NCI-H146 (cell line): ENCODE measurements at places on chromosomes 12 and 14.

GRCh38 chr12:132075714-132076553 is 68.2 kb downstream of the DDX51 start:
- DNase-seq: no peak

GRCh38 chr12:111766608-111767361 is at the start of gene ALDH2:
Gene ALDH2 (plus strand): TSS chr12:111766933. CDS start chr12:111766983, 50 bp downstream.
- peak; percentile 82 for DNase-seq

- no peak for DNase-seq
These were observed 91.5 kb downstream of the FBXL14 start for GRCh38 chr12:1502831-1503230.

DNA sequence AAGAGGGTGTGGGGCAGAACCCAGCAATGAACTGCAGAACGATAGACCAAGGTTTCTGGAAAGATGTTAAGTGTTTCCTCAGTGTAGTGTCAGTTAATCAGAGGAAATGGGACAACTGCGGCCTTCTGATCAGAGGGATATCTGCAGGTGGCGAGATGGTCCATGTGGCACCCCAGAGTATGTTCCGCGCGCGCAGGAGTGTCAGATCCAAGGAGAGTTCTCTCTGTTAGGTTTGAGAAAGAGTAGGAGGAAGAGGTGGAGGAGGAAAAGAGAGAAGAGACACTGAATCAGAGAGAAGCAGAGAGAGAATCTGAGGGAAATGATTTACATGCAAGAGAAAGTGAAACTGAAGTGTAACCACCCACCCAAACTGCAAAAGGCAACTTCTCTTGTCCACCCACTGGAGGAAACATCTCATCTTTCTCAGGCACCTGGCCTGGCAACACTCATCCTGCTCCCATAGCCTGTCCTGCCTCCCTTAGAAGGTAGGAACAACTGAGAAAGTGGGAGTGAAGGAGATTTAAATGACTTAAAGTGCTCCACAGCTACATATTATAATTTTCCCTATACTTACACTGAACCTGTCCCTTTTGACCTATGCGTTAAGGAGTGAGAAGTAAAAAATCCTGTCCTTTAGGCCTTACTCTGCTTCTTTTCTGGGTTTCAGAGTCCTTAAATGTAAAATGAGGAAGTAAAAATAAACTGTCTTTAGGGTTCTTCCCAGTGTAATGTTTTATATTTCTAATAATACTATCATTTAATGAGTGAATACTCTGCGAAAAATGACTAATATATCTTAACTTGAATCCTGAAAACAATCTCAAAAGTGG is 6.8 kb upstream of the TESPA1 start:
- DNase-seq: no peak

DNA sequence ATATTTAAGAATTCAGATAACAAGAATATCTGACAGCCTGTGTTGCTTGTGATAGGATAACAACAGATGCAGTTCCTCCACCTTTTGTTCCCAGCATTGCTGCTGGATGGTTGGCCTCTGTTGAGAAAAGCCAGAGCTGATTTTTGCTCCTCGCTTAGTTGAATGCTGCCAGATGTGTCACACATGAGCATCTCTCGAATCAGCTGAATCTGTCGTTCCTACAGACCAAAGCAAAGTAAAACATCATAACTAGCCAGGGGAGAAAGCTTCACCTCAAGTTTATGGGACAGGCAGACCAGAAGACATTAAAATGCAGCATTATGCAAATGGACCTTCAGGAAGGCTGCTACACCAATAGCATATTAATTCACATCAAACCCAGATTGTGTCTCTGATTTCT is 20.1 kb downstream of the RACGAP1 start:
- DNase-seq: no peak

DNA sequence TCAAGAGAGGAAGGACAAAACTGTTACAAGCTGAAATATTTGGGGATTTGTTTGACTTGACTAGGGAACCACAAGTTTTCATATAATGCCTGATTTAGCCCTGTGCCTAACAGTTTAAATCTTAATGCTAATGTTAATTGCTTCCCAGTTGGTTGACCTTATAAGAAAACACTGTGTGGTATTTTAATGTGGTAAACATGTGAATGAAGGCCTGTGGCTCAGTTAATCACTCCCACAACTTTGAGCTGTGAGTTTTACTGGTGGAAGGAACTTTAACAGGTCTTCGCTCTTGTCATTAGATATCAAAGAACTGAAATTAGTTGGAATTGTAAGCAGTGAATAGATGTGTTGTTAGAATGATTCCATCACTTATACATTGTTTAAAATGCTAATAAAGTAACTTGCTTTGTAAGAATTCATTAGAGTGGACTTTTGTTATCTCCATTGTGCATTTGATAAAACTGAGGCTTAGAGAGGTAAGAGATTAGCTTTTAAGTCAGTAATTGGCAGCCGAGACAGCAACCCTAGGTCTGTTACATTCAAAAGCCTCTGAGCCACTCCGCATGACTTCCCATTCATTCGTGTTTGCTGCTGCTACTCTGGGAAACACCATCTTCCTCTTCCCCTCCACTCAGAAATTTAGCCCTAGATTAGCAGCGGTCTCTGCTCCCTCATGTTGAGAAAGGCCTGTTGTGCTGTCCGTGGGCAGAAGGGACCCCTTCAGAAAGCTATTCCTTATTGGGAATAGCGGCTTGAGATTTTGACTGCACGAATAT is 1.0 kb upstream of the TBK1 start:
- peak; percentile 43 for DNase-seq

DNA sequence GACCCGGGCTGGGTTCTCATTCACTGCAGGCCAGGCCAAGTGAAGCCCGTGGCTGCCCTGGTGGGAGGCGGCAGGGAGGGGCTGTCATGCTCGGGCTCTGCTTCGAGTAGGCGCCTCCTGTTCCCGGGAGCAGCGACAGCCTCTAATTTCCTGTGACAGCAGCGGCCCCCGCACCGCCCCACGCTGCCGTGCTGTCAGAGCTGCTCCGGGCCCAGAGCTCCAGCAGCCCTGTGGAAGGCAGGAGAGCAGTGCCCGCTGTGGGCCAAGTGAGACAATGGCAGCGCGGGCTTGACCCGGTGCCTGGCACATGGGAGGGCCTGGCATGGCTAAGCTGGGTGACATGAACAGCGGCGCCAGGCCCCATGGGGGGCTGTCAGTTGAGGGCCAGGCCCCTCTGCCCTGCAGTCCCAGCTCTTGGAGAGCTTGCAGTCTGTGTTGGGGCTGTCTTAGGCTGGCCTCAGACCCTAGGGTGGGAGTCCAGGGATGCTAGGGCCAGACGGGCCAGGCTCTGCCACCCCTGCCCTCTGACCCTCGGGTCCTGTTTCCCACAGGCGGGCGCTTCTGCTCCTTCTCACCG is 5.1 kb downstream of the TRMT61A start:
- no peak for DNase-seq

GRCh38 chr12:89073027-89073398 is 279.3 kb downstream of the DUSP6 start:
- DNase-seq: peak; percentile 94

DNA sequence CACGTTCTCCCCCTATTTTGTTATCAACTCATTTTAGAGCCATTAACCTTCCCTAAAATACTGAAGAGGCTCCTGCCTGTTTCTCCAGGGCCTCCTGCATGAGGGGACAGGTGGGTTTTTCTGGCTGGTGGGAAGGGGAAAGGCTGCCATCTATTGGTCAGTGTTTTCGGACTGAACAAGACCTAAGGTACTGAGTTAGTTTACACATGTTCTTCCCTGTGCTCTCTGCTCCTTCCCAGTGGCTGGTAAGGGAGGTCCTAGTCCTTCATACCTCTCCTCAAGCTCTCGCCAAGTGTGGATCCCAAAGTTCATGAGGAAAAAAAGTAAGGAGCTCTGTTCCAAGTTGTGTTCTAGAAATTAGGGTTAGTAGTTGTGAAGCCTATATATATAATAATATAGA is 357.5 kb downstream of the FSCB start:
- DNase-seq: peak; percentile 82

DNA sequence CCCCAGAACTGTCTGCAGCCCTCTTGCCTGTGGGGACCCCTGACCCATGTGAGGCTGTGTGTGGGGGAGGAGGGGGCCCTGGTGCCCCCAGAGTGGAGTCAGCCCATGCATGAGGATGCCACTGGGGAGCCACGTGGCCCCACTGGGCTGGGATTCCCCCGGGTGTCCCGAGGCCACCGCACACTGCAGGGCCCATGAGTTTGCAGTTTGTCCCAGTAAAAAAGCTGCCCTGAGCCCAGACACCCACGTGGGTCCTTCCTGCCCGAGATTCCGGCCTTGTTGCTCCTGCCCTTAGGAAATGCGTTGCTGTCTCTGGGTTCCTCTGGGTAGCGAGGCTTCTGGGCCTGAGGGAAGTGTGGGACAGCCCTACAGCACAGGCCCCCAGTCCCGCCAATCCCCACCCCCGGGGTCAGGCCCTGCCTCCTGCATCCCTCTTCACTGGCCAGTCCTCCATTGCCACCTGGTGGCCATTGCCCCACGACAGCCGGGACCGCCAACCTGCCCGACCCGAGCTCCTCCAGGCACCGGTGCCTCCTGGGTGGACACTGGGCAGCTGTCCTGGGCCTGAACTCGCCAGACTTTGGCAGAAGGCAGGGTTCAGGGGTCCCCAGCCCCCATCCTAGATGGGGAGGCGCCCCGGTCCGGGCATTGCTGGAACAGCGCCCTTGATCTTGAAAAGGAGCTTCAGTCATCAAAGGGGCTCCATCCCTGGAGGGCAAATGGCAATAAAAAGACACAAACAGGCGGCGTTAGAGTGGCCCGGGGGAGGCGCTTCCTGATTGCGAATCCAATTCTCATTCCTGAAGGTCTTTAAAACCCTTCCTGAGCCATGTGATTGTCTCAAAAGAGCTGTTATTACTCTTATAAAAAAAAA is 15.6 kb upstream of the C14orf180 start:
- peak; percentile 67 for DNase-seq

- DNase-seq: peak; percentile 49
These were observed 23.7 kb upstream of the DHRS4 start for GRCh38 chr14:23929822-23930294.

DNA sequence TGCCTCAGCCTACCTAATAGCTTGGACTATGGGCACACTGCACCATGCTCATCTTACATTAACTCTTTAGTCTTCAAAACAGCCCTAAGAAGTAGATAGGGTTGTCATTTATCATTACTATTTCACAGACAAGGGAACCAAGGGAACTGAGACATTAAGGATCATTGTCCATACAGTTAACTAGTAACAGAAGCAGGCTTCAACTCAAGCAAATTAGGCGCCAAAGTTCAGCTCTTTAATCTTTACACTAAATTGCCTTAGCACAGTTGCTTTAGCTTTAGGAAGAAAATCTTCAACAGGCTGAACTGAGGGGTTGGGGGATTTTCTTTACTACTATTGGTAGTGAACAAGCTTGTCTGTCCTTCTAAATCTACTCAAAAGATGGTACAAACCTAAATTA is 68.8 kb upstream of the CAND1 start:
- no peak for DNase-seq

DNA sequence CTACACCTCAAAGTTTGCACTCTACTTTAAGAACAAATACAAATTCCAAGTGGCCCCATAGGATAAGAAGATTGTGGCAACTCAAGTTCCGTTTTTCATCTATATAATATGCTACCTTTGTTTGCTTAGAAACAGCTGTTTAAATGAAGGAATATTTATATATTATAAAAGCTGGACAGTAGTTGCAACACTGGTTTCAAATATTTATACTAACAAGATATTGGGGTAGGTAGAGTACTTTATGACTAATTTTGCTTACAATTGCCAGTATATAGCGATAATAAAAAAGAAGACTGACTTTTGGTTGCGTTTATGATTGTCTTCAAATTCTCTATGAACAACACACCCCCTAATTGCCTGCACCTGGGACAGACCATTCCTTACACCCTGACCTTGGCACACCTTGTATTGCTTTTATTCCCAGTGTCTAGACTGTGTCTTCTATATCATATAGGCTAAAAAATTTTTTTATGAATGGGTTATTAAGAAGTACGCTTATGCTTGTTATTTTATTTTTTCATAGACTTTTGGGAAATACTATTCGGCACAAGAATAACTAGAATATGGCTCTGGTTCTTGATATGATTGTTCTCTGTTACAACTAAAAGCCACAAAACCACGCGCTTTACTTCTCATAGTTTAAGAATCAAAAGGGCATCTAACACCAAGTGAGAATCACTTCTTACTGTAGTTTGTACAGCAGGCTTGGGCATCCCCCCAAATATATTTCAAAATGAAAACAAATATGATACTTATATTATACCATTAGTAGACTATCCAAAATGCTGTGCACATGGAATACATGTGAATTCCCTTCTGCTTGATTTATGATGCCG is 455.4 kb upstream of the DCN start:
- DNase-seq: peak; percentile 75

- no peak for DNase-seq
These were observed 67.9 kb upstream of the FAM222A start for GRCh38 chr12:109645708-109646107.

- DNase-seq: no peak
These were observed 199.3 kb upstream of the SLC16A7 start for GRCh38 chr12:59396519-59396918.

GRCh38 chr14:74660167-74660566 is 48.1 kb upstream of the LTBP2 start:
- DNase-seq: no peak

DNA sequence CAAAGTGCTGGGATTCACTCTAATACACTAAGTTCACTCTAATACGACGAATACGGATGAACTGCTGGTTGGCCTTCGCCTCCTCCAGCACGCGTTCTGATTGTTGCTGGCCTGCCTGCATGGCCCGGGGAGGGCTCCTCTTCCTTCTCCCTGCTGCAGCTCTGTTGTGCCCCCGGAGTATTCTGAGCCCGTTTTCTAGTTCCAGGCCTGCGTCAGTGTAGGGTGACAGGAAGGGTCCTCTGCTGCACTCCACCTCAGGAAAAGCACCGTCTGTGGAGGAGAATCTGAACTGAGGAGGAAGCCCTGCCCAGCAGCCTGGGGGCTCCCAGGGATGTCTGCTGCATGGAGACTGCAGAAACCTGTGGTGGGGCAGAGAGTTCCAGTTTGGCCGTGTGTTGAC is 44.4 kb downstream of the DDX51 start:
- DNase-seq: no peak

GRCh38 chr12:116939734-116940133 is 29.0 kb downstream of the FBXW8 start:
- no peak for DNase-seq

DNA sequence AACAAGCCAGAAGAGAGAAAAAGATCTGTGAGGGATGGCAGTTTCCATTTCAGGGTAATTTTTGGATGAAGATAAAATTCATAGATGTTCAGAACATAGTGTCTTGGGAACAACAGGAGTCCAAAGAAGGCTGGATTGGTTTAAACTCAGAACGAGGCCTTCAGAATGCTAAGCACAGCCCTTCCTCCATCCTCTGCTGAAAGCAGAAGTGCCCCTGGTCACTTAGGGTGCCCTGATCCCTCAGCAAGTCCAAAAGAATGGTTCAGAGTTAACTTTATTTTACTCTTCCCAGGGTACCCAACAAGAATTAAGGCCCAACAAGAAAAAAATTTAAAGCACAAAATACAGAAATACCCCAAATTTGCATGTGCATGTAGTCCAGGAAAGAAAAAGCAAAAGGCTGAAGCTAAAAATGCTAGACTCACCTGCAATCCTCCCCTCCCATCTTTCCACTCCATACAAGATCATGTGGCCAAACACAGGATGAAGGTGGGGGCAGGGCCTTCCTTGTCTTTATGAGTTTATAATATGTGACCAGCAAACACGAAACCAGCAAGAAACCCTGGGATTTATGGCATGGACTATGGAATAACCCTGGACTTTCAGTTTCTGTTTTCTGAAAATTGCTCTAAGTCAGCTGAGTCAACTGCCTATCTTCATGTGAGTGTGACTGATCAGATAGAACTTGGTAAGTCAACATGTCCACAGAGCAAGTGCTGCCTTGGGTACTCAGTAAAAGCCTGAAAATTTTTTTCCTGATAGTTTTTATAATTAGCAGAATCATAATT is 21.2 kb downstream of the MAX start:
- DNase-seq: no peak
